Glutamatergic neuron (in vitro differentiated cells): ENCODE measurements at places on chromosomes 13 and 19. TPM values are rescaled to one million over a fixed set of nuclear protein-coding genes. Genes with fewer than 3 reads are reported as not detected.
A peak's percentile ranks its signal among the peaks of the same experiment; 100 is the strongest.

- DNase-seq: no peak
- H3K27ac ChIP-seq: peak overlapping the region; percentile 98
- peaks cover 2% of the 10 kb centered on the region for H3K27me3 ChIP-seq
- H3K36me3 ChIP-seq: no peaks in the 10 kb centered on the region
- peak overlapping the region; percentile 74 for H3K4me3 ChIP-seq
- peaks cover 26% of the 10 kb centered on the region for H3K4me1 ChIP-seq
These were observed 1051.5 kb downstream of the DIAPH3 start for GRCh38 chr13:59112221-59112718.

DNA sequence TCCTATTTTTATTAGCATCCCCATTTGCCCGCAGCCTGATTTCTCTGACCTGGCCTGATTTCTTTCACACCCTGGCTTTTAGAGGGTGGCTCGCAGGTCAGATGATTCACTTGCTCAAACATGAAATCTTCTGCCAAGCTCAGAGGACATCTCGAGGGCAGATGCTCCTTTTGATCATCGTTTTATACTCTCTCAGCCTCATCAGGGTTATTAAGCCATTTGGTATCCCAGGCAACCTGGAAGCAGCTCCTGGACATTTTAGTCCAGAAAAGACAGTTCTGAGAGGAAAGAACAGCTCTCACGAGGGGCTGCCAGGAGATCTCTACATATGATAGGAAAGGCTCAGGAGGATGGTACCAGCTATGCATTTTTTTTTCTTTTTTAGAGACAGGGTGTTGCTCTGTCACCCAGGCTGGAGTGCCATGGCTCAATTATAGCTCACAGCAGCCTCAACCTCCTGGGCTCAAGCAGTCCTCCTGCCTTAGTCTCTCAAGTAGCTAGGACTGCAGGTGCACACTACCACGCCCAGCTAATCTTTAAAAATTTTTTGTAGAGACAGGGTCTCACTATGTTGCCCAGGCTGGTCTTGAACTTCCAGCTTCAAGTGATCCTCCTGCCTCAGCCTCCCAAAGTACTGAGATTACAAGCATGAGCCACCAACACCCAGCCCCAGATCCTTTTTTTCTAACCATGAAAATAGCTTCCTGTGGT is 165.4 kb downstream of the KATNAL1 start:
- H3K27me3 ChIP-seq: peaks cover 7% of the 10 kb centered on the region
- H3K4me1 ChIP-seq: peaks cover 4% of the 10 kb centered on the region
- no peak for DNase-seq
- peaks cover 10% of the 10 kb centered on the region for H3K36me3 ChIP-seq
- no peak overlapping the region for H3K27ac ChIP-seq

DNA sequence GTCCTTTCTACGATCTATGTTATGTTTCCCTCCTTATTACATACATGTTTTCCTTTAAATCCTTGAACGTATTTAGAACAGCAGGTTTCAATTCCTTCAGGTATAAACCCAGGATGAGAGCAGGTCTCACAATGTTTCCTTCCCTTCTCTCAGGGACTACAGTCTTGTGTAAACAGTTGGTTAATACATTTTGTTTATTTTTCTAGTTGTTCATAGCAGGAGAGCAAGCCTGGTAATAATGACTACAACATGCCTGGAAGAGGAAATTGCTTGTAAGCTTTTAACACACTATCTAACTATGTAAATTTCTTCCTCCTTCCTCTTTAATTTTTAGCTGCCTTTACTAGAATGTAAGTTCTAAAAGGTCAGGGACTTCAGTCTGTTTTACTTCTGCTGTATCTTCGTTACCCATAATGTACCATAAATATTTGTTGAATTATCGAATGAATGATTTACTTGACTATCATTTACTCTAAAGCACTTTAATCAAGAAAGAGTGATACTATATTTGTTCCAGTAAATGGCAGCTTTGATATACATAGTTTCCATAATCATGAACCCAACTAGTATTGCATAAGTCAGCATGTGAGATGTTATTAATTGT is 28.9 kb upstream of the TNFRSF19 start:
- no peak for DNase-seq
- H3K27me3 ChIP-seq: no peaks in the 10 kb centered on the region
- H3K36me3 ChIP-seq: peaks cover 7% of the 10 kb centered on the region
- no peak overlapping the region for H3K27ac ChIP-seq
- no peak overlapping the region for H3K4me3 ChIP-seq

DNA sequence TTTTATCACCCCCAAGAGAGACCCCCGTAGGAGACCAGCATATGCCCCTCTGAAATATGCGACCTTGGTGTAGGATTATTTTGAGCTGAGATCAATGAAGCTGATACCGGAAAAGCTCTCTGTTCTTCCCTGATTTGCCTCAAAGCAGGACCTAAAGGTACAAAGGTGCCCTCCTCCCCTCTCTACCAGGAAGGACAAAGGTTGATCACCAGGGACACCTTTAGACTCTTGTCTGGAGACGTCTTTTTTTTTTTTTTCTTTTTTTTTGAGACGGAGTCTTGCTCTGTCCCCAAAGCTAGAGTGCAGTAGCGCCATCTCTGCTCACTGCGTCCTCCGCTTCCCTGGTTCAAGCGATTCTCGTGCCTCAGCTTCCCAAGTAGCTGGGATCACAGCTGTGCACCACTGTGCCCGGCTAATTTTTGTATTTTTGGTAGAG is 792 bp upstream of the PEX11G start:
- H3K27me3 ChIP-seq: peaks cover 10% of the 10 kb centered on the region
- peaks cover 12% of the 10 kb centered on the region for H3K4me1 ChIP-seq

CGB8 gene
- total RNA-seq: not detected

DNA sequence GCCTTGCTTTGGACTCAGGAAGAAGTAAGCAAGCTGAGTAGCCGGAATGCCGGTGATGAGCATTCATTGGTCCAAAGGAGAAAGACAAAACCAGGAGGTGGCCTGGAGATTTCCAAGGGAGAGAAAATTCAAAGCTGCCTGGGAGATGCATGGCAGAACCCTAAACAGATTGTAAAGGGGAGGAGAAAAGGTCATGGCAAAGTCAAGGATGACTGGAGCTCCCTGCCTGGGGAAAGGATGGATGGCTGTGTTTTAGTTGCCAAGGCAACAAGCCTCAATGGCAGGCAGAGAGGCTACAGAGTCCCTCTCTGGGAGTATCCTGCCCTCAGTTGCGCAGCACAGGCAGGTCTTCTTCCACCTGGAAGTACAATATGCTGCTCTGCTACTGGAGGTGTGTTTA is 134.0 kb downstream of the ENOX1 start:
- no peak for DNase-seq
- no peaks in the 10 kb centered on the region for H3K36me3 ChIP-seq
- no peak overlapping the region for H3K27ac ChIP-seq
- peaks cover 5% of the 10 kb centered on the region for H3K4me1 ChIP-seq

- DNase-seq: no peak
- H3K27me3 ChIP-seq: peaks cover 2% of the 10 kb centered on the region
- H3K4me1 ChIP-seq: no peaks in the 10 kb centered on the region
- H3K36me3 ChIP-seq: no peaks in the 10 kb centered on the region
These were observed 48.9 kb downstream of the CYP4F22 start for GRCh38 chr19:15557223-15557622.

GRCh38 chr13:76934671-76935070 is 13.6 kb upstream of the ACOD1 start:
- H3K4me3 ChIP-seq: no peak overlapping the region
- no peak overlapping the region for H3K27ac ChIP-seq
- no peak for DNase-seq

- no peaks in the 10 kb centered on the region for H3K36me3 ChIP-seq
- no peak overlapping the region for H3K4me3 ChIP-seq
- H3K27ac ChIP-seq: no peak overlapping the region
- H3K4me1 ChIP-seq: peaks cover 2% of the 10 kb centered on the region
- H3K27me3 ChIP-seq: peaks cover 44% of the 10 kb centered on the region
- DNase-seq: no peak
These were observed 1.1 kb upstream of the NFIC start for GRCh38 chr19:3365093-3365835.

KL gene
- not detected for total RNA-seq

DNA sequence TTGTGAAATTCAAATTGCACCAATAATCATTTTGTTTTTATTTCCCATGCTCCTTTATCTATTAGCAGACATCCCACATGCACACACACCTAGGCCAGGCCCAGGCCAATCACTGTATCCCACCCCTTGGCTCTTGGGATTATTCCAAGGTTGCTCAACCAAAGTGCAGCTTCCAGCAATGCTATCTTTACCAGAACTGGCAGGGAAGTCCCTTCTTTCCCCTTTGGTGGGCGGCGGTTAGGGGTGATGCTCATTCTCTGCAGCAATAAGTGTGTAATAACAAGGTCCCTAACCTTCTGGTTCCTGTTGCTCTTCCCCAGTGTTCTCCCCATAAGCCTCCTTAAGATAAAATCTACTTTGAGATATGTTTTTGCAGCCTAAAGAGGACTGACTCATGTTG is 18.3 kb upstream of the KCTD12 start:
- H3K4me1 ChIP-seq: no peaks in the 10 kb centered on the region
- peaks cover 8% of the 10 kb centered on the region for H3K36me3 ChIP-seq
- DNase-seq: no peak
- H3K4me3 ChIP-seq: no peak overlapping the region
- no peaks in the 10 kb centered on the region for H3K27me3 ChIP-seq
- no peak overlapping the region for H3K27ac ChIP-seq

RCBTB1 gene
- total RNA-seq: 46.1 TPM

DNA sequence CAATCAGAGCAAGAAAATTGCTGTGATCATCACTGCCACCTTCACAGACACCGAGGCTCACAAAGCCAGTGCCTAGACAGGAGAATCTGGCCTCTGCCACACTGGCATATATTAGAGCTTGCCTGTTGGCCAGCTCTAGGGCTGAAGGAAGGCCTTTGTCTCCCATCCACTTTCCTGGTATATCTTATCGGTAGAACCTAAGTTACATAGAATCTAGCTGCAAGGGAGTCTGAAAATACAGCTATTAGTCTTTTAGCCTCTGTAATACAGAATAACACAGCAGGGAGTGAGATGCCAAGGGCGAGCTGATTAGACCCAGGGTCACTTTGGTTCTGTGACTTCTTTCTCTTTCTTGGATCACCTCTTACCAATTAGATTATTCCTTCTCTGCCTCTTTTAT is 154.9 kb upstream of the KL start:
- peaks cover 5% of the 10 kb centered on the region for H3K4me1 ChIP-seq
- H3K27ac ChIP-seq: no peak overlapping the region
- no peak for DNase-seq
- no peaks in the 10 kb centered on the region for H3K27me3 ChIP-seq
- no peaks in the 10 kb centered on the region for H3K36me3 ChIP-seq
- H3K4me3 ChIP-seq: no peak overlapping the region

PSG1 gene
- not detected for total RNA-seq

DNA sequence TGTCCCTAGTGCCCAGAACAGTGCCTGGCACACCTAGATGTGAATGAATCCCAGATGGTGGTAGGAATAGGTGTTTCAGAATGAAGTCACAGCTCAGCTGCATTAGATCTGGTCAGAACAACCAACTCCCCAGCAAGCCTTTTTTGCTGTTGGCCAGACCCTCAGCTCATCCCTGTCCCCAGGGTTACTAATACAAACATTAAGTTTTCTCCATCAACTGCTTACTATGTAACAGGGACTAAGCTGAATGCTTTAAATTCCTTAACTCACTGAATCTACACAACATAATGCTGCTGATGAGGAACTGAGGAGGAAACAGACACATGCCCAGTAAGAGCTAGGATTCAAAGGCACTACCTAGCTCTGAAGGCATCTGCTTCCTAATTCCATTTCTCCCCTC is 18.8 kb downstream of the SMG9 start:
- no peak for DNase-seq
- H3K27ac ChIP-seq: no peak overlapping the region
- no peak overlapping the region for H3K4me3 ChIP-seq
- peaks cover 2% of the 10 kb centered on the region for H3K27me3 ChIP-seq
- H3K36me3 ChIP-seq: peaks cover 7% of the 10 kb centered on the region

DNA sequence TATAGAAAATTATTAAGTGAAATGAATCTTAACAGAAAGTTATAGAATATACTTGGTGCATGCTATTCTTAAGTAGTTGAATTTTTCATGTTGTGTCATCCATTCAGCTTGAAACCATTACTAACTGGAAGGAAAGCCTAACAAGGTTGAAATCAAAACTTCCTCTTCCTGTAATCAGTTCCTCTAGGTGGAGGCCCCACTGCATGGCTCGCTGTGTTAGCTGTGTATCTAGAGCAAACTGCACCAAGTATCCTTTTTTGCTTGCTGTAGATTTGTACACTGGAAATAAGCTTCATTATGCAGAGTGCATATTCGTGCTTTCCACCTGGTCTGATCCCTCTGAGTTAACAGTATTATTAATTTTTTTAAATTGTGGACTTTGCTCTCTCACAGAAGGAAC is 1146.1 kb downstream of the EFNB2 start:
- no peak overlapping the region for H3K27ac ChIP-seq
- no peaks in the 10 kb centered on the region for H3K4me1 ChIP-seq
- H3K27me3 ChIP-seq: no peaks in the 10 kb centered on the region
- no peak overlapping the region for H3K4me3 ChIP-seq

GRCh38 chr19:52171321-52172169 is at the start of gene ZNF836:
TSS of gene ZNF836 (minus strand) at chr19:52171621. CDS start at chr19:52168072, 3,549 bp downstream.
- peak; percentile 85 for DNase-seq
- H3K4me3 ChIP-seq: peak within 1 kb of the TSS; percentile 97
- peaks cover 3% of the 10 kb centered on the region for H3K4me1 ChIP-seq

- H3K27ac ChIP-seq: no peak overlapping the region
- no peaks in the 10 kb centered on the region for H3K36me3 ChIP-seq
- peaks cover 6% of the 10 kb centered on the region for H3K4me1 ChIP-seq
- H3K27me3 ChIP-seq: no peaks in the 10 kb centered on the region
These were observed 41.1 kb upstream of the MRI1 start for GRCh38 chr19:13723206-13723605.

DNA sequence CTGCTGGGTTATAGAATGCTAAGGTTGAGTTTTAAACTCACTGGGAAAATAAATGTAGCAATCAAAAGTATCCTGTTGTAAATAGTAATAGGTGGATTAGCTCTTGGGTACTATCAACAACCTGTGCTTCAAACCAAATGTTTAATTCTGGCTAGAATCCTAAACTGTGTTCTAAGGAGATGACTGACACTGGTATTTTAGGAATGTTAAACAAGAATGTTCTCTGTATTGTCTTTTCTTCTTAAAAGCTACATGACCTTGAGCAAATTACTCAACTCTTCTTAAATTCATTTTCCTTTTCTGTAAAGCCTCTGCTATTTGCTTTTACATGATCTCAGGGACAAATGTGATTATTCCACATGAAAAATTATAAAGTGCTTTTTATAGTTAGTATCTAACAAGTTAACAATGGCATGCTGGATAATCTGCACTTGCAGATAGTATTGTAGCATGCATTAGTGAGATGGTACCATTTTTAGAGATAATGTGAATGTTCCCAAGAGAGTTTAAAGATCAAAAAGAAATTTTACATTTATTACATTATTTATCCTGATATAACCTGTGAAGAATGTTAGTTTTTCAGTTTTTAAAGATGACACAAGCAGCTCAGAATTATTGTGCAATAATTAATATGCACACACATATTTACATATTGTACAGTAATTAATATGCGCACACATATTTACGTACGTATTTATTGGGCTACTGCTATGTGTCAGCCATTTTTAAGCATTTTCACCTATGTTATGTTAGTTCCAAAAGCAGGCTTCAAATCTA is 13.6 kb upstream of the EPSTI1 start:
- no peaks in the 10 kb centered on the region for H3K36me3 ChIP-seq
- no peak for DNase-seq
- no peak overlapping the region for H3K4me3 ChIP-seq

GRCh38 chr13:111626371-111627305 is 306.2 kb downstream of the TEX29 start:
- H3K4me1 ChIP-seq: peaks cover 7% of the 10 kb centered on the region
- H3K36me3 ChIP-seq: peaks cover 6% of the 10 kb centered on the region
- no peak for DNase-seq
- H3K27ac ChIP-seq: no peak overlapping the region

ZNF83 gene
- 62.3 TPM for total RNA-seq

POGLUT2 gene
- 17.5 TPM for total RNA-seq

F2RL3 gene
- not detected for total RNA-seq

GRCh38 chr19:30692879-30693503 is 320.8 kb downstream of the ZNF536 start:
- no peaks in the 10 kb centered on the region for H3K36me3 ChIP-seq
- H3K4me3 ChIP-seq: peak overlapping the region; percentile 30
- no peak for DNase-seq
- H3K27ac ChIP-seq: peak overlapping the region; percentile 97

KIR2DL1 gene
- total RNA-seq: not detected
